Anterior cingulate cortex (tissue), 58 donors: ENCODE measurements at places on chromosomes 12 and 14.
A peak's percentile ranks its signal among the peaks of the same experiment; 100 is the strongest.

GRCh38 chr12:91225316-91225715, 42.7 kb upstream of the DCN start:
- DNase-seq, result no peak

GRCh38 chr14:91870001-91870400, 2.7 kb upstream of the TC2N start:
- DNase-seq, result no peak

DNA sequence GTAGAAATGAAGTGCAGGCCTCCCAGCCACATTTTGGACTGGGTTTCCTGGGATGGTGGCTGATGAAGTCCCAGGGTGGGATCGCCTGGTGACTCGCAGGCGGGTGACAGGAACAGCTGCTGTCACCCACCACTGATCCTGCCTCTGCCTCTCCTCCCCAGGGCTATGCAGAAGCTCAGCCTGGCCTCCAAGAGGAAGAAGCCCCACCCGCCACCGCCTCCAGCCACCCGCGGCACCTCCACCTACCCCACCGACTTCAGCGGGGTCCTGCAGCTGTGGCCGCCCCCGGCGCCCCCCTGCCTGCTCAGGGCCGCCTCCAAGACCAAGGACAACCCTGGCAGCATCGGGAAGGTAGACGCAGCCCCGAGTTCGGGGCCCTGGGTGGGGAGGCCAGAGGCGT, 28.3 kb downstream of the KIF26A start:
- no peak for DNase-seq

DNA sequence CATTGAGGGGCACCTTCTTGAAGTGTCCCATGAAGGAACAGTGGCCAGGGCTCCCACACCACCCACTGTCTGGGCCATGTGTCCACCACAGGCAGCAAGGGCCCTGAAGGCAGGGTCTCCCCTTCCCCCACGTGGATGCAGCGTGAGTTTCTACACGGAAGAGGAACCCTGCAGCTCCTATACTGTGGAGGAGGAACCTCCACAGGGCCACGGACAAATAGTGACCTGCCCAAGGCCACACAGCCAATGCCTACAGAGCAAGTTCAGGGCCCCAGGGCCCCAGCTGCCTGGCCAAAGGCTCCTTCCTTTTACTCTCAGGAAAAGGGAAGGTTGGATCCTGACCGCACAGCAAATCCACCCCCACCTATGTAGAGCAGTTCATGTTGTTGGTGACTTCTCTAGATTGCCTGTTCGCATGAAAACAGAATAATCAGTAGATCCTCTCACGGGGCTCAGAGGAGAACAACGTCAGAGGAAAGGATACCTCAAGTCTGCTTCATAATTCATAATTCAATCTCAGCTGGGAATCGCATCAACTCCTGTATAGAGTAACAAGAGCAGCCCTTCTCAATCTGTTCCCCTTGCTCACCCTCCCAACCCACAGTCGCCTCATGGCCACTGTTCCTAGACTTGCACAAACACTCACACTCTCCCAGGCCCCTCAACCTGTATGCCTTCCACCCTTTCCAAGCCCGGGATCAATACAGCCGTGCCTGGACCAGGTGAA, 11.1 kb upstream of the KRT73 start:
- no peak for DNase-seq

DNA sequence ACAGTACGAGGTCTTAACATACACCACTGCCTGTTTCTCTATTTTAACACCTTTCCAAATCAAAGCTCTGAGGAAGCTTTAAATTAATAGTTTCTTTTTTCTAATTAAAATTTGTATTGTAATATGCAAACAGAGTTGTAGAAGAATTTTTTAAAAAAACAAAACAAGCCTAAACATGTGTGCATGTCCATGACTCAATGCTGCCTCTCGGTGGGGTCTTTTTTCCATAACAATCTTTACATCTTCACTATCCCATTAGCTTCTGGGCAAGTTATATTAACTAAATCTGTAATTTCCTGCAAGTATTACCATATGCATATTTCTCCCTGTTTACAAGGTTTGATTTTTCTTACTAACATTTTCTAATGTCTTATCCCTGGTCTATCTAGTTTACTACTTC, 143.9 kb upstream of the NAV3 start:
- DNase-seq, result no peak

GRCh38 chr12:2171672-2172426, 119.1 kb downstream of the CACNA1C start:
- no peak for DNase-seq

DNA sequence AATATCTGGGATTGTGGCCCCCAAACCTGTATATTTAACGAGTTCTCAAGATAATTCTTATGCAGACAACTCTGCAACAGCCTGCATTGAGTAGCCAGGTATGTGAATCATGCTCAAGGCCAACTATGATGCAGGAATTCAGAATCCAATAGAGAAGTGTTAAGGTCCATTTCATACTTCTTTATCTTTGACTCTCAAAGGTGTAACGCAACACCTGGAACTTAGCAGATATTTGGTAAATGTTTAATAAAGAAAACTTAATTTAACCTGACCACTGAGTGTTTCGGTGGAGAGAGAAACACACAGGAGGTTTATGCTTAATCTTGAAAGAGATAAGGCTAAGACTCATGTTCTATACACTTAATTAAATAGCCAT, 156.5 kb upstream of the PLEKHG7 start:
- DNase-seq, result no peak

DNA sequence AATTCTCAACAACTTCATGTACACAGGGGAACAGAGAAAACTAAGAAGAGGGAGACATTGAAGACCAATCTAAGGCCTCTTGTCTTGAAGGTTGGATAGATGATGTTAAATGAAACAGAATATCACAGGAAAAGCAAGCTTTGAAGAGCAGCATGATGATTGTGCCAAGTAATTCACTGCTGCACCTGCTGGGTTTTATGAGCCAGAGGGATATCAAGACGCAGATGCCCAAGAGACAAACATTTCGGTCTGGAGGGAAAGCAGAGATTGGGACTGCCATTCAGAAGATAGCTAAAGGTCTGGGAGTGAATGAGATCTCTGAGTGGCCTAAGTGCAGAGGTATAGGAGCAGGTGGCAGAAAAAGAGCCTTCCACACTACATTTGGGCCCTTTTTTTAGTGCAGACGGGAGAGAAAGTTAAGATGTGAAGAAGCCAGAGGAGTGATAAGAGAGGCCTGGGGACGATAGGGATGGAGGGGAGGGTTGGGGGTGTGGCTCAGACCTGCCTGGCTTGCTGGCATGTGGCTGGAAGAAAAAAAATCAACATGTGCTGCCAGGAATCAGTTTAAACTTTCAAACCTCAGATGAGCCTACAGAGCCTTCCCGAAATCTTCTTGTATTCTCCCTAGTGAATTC, 200.6 kb downstream of the AEBP2 start:
- DNase-seq, result no peak

DNA sequence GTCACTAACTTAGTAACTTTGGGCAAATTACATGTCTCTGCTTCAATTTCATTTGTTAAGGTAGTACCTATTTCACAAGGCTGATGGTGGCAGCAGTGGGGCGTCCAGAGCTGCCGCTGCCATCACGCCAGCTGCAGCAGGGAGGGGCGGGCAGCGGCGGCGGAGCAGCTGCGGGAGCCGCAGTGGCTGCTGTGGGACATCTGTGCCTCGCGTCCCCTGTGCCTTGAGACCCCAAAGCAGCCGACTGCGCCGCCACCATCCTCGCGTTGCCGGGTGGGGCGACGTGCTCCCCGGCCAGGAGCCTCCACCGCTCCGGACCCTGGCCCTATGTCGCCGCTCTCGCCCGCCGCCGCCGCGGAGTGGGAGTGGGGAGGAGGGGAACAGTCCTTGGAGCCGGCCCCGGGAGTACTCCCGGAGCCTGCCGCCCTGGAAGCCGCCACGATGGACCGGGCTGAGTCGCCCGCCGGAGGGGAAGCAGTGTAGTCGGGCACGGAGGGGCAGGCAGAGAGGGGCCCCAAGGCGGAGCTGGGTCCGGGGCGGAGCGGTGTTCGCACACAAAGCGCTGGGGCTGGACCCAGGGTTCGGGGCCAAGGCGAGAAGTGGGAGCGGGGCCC, 51.4 kb downstream of the A2M start:
- peak; percentile 59 for DNase-seq

- DNase-seq, result no peak
These were observed 122.5 kb downstream of the DAD1 start for GRCh38 chr14:22466491-22466890.
